Thymus (tissue), 14 donors: ENCODE measurements at places on chromosomes 12 and 14. TPM values are rescaled to one million over a fixed set of nuclear protein-coding genes. Genes with fewer than 3 reads are reported as not detected.
A peak's percentile ranks its signal among the peaks of the same experiment; 100 is the strongest.

Gene AP1G2
- total RNA-seq, result 55.0 TPM

Gene TMEM132C
- total RNA-seq, result 0.24 TPM

Gene CD4
- total RNA-seq, result 91.9 TPM

DNA sequence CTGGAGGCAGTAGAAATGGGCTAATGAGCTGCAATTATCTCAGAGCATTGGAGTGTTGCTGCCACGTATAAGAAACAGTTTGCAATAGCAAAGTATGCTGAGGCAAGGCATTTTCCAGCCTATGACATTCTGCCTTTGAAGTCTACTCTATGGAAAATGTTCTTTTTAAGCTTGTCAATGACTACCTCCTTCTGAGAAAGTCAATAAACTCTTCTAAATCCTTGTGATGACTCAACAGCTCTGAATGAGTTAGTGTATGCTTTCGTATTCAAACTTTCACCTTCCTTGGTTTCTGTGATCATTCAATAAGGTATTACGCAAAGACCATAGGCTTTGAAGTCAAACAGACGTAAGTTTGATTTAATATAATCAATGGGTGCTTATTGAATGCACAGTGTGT is 111.2 kb downstream of the CAPZA3 start:
- no peak for DNase-seq
- no peak overlapping the region for H3K4me3 ChIP-seq
- no peaks in the 10 kb centered on the region for H3K27me3 ChIP-seq
- no peaks in the 10 kb centered on the region for H3K4me1 ChIP-seq

DNA sequence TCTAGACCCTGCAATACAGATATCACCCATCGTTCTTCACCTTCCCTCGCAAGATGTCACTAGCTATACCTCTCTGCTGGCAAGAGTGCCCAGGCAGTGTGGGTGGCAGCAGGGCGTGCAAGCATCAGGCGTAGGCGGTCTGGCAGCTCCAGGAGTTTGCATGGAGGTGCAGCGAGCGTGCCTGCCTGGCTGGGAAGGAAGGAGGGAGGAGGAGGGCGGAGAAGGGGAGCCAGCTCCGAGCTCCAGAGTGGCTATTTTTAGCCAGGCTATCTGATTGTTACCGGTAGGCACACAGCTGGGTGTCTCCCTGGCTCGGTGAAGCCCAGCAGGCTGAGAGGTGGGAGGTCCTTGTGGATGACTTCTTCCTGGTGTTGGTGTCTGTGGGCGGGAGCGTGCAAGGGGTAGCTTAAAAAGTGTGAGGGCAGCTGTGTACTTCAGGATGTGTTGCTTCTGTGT is 6.2 kb downstream of the FOXJ2 start:
- peak overlapping the region; percentile 0 for H3K4me3 ChIP-seq
- peaks cover 34% of the 10 kb centered on the region for H3K36me3 ChIP-seq
- no peak overlapping the region for H3K27ac ChIP-seq
- no peaks in the 10 kb centered on the region for H3K27me3 ChIP-seq
- DNase-seq, result no peak

DNA sequence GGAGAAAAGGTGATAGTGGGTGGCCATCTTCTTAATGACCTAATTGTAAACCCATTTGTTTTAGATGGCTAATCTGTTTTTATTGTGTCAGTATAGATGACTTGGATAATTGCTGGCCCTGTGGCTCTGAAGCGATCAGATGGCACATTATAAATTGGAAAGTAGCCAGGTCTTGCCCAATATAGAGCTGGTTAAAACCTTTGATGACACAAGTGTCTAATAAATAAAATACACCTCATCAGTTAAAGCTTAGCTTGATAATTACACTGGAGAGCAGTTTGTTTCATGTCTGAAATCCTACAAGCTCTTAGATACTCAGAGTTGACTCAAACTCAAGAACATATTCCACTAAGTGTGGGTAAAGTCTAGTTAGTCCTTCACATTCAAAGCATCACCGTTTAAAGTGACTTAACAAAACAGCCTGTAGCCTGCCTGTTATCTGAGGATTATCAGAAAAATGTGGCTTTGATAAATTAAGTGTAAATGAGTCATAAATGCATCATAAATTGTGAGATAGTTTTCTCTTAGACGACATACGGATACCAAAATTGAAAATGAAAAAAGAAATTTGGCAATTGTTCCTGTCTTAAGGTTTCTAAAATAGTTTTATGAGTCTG is 280.9 kb downstream of the LRIG3 start:
- no peak overlapping the region for H3K27ac ChIP-seq
- no peaks in the 10 kb centered on the region for H3K27me3 ChIP-seq
- no peaks in the 10 kb centered on the region for H3K36me3 ChIP-seq
- no peak for DNase-seq
- H3K4me3 ChIP-seq, result no peak overlapping the region
- H3K4me1 ChIP-seq, result no peaks in the 10 kb centered on the region

DNA sequence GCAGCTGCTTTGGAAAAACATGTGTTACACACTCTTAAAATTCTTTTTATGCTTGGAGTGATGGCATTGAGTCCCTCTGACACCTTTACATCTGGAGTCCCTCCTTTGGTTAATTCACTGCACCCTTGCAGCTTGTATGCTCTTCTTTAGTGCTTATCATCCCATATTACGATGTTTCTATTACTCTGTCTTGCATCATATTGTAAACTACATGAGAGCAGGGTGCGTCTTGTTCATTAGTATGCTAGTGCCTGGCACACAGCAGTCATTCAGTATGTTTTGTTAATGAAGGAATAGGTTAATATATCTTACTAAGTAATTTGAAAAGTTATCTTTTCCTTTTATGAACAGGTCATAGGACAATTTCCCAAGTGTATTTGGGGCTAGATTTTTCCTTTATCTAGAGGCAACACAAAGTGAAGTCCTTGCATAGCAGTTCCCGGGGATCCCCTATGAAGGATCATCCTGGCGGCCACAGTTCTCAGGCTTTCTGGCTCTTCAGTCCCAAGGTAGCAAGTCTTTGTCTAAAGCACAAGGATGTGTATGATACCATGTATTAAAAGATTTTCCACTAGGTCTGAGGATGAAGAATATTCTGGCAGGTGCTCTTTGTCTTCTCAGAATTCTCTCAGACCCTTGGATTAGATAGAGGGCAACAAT is 363.8 kb downstream of the FUT8 start:
- H3K27me3 ChIP-seq, result no peaks in the 10 kb centered on the region
- no peak overlapping the region for H3K27ac ChIP-seq

GRCh38 chr14:78227248-78228077 is 57.3 kb downstream of the NRXN3 start:
- no peaks in the 10 kb centered on the region for H3K4me1 ChIP-seq
- H3K36me3 ChIP-seq, result no peaks in the 10 kb centered on the region
- DNase-seq, result no peak
